BJ (cell line): ENCODE measurements at places on chromosomes 1 and 21.

- DNase-seq, result no peak
These were observed 97.2 kb downstream of the NAV1 start for GRCh38 chr1:201636097-201636496.

- DNase-seq, result no peak
These were observed 20.9 kb downstream of the NTMT2 start for GRCh38 chr1:170166518-170167180.

DNA sequence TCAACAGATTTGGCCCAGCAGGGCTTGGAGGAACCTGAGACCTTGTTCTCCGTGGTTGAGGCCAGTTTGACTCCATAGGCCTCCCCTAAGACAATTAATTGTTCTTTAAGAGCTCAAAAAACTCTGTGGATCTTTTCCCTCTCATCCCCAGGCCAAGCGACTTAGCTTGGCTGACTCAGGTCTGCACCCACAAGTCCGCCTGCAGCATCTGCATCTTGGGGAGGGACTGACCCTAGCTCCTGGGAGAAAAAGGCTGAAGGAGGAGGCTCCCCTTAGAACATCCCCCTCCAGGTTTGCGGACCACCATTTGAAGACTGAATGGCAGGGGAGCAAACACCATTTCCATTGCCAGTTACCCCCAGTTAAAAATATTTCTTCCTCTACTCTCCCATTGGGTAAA, 1.5 kb upstream of the HES2 start:
- no peak for DNase-seq

DNA sequence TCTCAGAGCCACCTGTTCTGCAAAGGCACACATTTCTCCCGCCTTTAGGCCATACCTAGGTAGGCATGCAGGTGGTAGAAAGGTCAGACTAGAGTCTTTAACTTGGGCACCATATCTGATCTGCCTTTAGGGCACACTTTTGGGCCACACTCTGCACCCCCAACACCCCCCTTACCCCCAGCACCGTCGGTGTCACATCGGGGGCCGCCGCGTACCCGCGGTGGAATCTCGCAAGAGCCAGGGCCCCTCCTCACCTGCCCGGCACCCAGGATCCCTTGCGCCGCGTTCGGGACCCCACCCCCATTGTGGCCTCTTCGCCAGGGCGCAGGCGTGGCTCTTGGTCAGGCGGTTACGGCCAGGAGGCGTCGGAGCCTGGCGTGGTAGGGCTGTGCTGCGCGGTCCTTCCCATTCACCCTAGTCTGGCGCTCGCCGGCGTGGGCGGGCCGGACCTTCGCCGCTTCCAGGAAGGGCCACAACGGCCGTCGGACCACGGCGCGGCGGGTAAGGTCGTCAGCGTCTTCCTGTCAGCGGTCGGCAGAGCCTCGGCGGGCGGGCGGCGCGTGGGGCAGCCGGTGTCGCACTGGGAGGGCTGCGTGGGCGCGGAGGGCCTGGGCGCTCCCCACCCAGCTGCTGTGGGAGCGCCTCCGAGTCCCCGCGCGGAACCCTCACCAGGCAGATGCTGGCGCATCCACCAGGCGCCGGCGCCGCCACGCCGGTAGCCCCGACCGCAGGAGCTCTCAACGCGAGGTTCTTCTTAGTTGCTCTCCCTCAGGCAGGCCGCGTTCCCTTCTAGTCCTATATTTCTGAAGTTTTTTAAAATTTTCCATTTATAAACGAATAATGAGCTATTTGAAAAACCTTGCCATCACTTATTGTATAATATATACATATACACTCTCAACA, at the start of gene DNAH14:
Gene DNAH14 (plus strand): TSS at position 341 of the 903 bp plus-strand sequence. CDS start 23,028 bp downstream, outside the sequence.
- DNase-seq, result peak; percentile 17

- no peak for DNase-seq
These were observed 61.1 kb downstream of the SPEN start for GRCh38 chr1:15908597-15908996.

DNA sequence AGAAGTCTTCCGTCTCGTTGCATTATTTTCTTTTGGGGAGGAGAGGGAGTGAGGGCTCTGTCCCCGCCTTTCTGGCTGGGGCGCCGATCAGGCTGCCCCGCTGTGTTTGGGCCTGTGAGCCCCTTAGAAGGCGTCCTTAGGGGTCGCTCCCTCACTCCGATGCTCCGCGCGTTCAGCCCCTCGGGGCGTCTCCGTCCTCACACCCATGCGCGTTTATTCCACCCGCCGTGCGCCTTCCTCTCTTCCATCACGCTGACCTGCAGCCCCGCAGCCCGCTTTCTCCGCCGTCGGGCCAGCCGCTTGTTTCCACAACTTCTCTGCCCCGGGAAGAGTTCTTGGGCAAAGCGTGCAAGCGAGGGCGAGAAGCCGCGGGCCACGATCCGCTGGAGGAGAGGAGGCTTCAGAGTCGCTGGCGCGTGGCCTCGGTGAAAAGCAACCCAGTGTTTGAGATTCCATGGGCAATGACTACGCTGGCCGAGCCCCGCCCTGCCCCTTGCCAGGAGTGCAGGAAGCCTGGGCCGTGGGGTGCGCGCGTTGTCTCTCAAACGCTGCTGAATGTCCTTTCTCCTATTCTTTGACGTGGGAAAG, 27.7 kb downstream of the TRIM11 start:
- DNase-seq, result no peak

GRCh38 chr1:112803906-112804762, 89.0 kb upstream of the PPM1J start:
- no peak for DNase-seq

- DNase-seq, result no peak
These were observed 48.1 kb upstream of the ANGPTL1 start for GRCh38 chr1:178918955-178919354.

- no peak for DNase-seq
These were observed 1.7 kb downstream of the SPSB1 start for GRCh38 chr1:9294405-9294773.

- no peak for DNase-seq
These were observed 1.9 kb downstream of the EPHX1 start for GRCh38 chr1:225811622-225812487.

GRCh38 chr1:62988867-62989266, 204.9 kb downstream of the ATG4C start:
- no peak for DNase-seq

DNA sequence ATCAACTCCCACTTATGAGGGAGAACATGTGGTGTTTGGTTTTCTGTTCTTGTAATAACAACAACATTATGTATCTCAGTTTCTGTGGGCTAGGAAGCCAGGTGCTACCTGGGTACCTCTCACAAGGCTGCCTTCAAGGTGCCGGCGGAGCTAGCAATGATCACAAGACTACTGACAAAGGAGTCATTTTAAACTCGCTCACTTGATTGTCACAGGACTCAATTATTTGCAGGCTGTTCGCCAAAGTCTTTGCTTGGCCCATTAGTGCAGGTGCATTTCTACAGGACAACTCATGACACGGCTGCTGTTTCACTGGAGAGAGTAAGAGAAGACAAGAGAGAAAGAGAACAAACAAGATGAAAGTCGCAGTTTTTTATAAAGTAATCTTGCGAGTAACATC, 1237.4 kb upstream of the TMPRSS15 start:
- DNase-seq, result no peak

DNA sequence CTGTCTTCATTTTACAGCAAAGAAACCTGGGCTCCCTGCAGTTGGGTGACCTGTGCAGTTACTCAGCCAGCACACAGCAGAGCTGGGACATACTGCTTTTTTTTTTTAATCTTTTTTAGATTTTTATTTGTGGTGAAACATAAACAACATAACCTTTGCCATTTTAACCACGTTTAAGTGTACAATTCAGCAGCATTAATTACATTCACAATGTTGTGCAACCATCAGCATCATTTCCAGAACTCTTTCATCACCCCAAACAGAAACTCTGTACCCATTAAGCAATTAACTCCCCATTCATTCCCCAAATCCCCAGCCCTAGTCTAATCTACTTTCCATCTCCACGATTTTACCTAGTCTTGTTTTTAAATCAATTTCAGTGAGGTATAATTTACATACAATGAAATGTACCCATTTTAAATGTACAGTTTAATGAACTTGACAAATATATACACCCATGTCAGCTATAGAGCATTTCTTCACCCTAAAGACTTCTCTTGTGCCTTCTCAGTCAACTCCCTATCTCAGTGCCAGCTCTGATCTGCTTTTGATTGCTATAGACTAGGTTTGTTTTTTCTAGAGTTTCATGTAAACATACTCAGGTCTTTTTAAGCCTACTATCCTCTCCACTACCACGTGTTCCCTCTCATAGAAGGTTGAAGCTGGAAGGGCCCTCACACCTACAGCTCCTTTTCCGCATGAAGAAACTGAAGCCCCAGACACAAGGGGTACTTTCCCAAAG, 37.8 kb upstream of the C8B start:
- no peak for DNase-seq

- DNase-seq, result no peak
These were observed 55.4 kb downstream of the ARHGEF10L start for GRCh38 chr1:17594690-17595601.

GRCh38 chr1:8023995-8024313, 2.2 kb downstream of the ERRFI1 start:
- DNase-seq, result no peak

DNA sequence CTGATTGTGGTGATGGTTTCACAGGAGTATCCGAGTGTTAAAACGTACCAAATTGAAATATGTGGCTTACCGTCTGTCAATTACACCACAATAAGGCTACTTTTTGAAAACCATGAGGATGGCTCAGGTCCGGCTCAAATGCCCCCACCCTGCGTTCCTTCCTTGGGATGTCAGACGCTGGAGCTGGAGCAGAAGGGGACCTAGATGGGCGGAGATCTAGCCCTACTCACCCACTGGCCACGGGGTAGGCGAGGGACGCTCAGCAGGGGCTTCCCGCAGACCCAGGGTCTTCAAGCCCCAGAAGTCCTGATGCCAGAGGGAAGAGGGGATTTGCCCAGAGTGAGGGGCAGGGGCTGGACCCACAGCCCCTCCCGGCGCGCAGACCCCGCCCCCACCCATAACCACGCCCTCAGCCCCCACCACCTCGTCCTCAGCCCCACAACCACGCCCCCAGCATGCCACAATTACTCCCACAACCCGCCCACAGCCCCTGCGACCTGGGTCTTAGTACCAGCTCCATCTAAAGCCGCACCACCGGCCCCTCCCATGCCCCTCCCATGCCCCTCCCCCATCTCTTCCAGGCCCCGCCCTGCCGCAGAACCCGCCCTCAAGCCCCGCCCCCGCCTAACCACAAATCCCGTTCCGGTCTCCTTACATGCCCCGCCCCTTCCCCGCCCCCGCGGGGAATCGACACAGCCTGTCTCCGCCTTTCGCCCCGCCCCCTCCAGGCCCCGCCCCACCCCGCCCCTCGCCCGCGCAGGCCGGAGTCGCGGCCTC, at the start of gene LRRC3:
Gene LRRC3 (plus strand): TSS at position 764 of the 777 bp plus-strand sequence. CDS start 1,135 bp downstream, outside the sequence.
- peak; percentile 3 for DNase-seq

- DNase-seq, result no peak
These were observed 4.3 kb upstream of the FGGY start for GRCh38 chr1:59292562-59292961.

GRCh38 chr1:229567109-229567868, 8.8 kb upstream of the ABCB10 start:
- no peak for DNase-seq

GRCh38 chr21:21688889-21689288, 690.7 kb downstream of the NCAM2 start:
- DNase-seq, result no peak

GRCh38 chr1:59101518-59101917, 195.4 kb upstream of the FGGY start:
- DNase-seq, result no peak

DNA sequence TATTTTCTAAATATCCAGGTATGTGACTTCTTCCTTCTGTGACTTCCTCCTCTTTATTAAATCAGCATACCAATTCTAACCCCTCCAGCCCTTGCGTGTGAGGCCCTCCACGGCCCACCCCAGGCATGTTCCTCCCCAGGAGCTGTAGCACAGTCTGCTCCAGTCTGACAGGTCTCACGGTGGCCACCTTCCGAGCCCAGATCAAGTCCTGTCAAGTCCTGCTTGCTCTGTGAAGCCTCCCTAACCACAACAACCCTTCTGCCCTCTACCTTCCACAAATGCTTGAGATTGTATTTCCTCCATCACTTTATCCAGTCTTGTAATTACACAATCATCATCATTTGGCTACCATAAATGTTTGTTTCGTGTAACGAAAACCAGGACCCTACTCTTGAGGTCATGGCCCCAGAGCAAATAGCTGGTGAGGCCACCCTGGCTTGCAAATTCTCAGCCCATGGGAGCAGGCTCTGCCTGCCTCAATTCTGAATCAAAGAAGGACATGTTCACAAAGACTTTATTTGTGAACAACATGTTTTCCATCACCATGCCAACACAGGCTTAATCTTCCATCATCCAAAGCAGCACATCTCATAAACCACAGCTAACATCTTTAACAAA, 33.0 kb upstream of the S100A7 start:
- DNase-seq, result no peak

GRCh38 chr1:236072001-236072400, 7.1 kb upstream of the NID1 start:
- DNase-seq, result no peak

- peak; percentile 70 for DNase-seq
These were observed 31.5 kb downstream of the PRKAA2 start for GRCh38 chr1:56676571-56677035.

DNA sequence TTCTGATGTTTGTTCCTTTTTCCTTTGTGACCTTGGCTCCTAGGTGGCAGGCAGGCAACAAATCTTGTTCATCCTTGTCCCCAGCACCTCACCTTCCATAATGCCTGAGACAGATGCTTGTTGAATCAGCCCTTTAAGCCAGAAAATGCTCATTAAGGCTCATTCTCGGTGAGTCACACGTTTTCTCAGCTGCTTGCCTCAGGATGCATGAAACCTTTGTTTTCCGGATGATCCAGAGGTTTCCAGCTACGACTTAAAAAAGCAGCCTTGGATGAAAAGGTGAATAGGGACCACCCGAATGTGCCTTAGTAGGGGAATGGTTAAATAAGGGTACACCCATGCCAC, 4.6 kb upstream of the ATP13A2 start:
- peak; percentile 11 for DNase-seq

DNA sequence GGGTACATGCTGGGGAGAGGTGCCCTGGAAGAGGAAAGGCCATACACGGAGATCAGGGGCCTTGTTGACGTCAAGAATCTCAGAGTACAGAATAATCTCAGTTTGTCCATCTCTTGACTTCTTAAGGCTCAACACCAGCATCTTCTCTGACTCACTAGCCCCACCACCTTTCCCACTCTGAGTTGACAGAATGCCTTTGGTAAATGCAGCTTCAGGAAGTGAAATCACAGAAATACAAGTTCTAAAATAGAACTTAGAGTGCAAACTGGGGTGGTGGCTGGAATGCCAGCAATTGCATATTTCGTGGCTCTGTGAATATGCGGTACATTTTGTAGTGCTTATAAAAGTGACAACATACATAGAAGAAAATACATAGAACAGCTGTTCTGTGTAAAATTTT, 1.6 kb downstream of the COG2 start:
- DNase-seq, result no peak

- no peak for DNase-seq
These were observed 973 bp downstream of the SDF4 start for GRCh38 chr1:1230656-1231399.
